ENCODE measurements at places on chromosomes 13 and 19. TPM values are rescaled to one million over a fixed set of nuclear protein-coding genes. Genes with fewer than 3 reads are reported as not detected.

The ADGRE3 gene
- total RNA-seq = not detected

The SOX1 gene
- not detected for total RNA-seq

The ZFP14 gene
- 2.8 TPM for total RNA-seq

The RXFP2 gene
- not detected for total RNA-seq

The PRR19 gene
- 0.50 TPM for total RNA-seq

The HSD17B14 gene
- 2.7 TPM for total RNA-seq

The ATXN8OS gene
- not detected for total RNA-seq

The PSG7 gene
- total RNA-seq = not detected

The SEMA6B gene
- total RNA-seq = 116 TPM

The SYCN gene
- not detected for total RNA-seq

The C19orf85 gene
- not detected for total RNA-seq

The OR7C1 gene
- not detected for total RNA-seq

The CKM gene
- total RNA-seq = not detected

All from thoracic aorta endothelial cell (primary cell).